ENCODE measurements at places on chromosomes 16 and 17.

DNA sequence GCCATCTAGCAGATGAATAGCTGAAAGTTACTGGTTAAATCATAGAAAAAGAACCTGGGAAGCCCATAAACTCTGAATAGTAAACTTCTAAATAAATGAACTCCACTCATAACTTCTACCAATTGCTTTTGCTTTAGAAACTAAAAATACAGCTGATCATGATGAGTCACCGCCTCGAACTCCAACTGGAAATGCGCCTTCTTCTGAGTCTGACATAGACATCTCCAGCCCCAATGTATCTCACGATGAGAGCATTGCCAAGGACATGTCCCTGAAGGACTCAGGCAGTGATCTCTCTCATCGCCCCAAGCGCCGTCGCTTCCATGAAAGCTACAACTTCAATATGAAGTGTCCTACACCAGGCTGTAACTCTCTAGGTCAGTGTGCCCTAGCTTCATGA lies 9.7 kb downstream of the KAT7 start:
- no peak for DNase-seq

- DNase-seq, result no peak
These were observed 62.9 kb downstream of the LMF1 start for GRCh38 chr16:907842-908241.

GRCh38 chr16:1261131-1261892 lies 5.4 kb downstream of the TPSD1 start:
- no peak for DNase-seq

DNA sequence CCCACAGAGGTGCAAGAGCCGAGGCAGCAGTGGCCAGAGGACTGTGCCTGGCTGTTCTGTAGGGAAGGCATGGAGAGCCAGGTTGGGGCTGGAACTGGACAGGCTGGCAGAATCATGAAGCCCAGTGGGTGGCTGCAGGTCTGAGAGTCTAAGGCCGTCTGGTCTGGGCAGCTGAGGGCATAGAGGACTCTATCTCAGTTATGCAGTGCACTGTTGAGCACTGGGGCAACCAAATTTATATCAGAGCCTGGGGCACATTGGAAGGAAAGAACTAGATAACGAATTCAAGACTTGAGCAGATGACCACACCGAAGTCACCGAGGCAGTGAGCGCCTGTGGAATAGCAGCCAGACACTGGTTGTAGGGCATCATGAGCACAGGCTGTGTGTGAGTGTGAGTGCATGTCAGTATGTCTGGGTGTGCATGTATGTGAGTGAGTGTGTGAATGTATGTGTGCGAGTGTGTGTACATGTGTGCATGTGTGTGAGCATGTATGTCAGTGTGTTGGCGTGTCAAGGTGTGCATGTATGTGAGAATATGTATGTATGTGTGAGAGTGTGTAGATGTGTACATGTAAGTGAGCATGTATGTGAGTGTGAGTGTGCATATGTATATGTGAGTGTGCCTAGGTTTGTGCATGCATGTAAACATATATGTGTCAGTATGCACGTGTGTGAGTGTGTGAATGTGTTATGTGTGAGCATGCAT lies 37.0 kb downstream of the RGS9 start:
- no peak for DNase-seq

DNA sequence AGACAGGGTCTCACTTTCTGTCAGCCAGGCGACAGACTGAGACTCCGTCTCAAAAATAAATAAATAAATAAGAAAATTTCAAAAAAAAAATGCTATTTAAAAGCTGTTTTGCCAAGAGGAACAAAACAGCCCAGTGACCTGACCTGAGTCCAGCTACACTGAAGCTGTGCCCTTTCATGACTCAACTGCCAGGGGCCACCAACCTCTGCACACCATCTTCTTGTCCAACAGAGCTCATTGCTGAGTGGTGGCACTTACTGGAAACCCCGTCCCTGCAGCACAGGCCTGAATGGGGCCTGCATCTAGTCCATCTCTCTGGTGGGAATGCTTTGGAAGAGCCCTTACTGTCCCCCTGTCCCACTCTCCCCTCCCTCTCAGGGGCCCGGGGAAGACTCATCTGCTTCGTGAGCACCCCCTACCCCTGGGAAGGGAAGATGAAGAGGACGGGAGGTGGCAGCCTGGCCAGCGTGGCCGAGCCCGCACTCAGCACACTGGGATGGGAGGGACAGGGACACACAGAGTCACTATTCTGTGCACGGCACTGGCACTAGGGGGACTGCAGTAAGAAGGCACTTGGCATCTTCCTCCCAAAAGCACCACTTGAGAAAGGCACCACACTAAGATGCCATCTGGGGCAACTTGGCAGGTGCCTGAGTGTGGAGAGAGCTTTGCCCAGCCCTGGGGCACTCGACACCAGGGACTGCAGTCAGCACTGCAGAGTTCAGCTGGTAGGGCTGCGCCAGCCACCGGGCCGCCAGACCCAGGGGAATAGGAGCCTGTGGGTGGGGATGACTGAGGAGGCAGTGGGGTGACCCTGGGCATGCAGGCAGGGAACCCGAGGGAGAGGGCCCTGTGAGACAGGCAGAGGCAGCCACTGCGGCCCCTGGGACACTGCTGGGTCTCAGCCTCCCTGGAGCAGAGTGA lies 13.5 kb downstream of the FBXO31 start:
- no peak for DNase-seq
